ENCODE measurements at places on chromosomes 2 and 18. TPM values are rescaled to one million over a fixed set of nuclear protein-coding genes. Genes with fewer than 3 reads are reported as not detected.

DNA sequence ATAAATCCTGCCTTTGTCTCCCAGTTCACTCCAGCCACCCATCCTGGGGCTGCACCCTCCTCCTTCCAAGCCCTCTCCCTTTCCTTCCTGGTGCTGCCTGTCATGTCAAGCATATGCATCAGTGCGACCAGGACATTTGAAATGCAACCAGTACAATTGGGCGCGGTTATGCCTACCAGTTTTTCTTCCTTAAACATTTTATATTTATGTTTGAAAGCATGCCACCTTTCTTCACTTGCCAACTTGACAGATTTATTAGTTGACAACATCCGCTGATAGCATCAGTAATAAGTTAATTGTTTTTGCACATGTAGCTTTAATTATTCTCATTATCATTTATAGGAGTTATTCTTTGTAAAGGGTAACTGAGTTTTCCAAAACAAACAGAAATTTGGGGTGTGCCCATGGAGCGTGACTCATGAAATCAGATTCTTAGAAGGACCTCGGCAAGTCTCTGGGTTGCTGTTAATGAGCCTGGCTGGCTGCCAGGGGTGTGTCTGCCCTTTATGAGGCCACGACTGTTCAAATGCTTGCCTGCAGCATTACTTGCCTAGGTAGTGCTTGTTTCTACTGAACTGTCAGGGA lies 32.8 kb upstream of the IL1B start:
- DNase-seq = peak; percentile 50

GRCh38 chr2:3747032-3747654 lies 43.8 kb downstream of the DCDC2C start:
- no peak for DNase-seq

DNA sequence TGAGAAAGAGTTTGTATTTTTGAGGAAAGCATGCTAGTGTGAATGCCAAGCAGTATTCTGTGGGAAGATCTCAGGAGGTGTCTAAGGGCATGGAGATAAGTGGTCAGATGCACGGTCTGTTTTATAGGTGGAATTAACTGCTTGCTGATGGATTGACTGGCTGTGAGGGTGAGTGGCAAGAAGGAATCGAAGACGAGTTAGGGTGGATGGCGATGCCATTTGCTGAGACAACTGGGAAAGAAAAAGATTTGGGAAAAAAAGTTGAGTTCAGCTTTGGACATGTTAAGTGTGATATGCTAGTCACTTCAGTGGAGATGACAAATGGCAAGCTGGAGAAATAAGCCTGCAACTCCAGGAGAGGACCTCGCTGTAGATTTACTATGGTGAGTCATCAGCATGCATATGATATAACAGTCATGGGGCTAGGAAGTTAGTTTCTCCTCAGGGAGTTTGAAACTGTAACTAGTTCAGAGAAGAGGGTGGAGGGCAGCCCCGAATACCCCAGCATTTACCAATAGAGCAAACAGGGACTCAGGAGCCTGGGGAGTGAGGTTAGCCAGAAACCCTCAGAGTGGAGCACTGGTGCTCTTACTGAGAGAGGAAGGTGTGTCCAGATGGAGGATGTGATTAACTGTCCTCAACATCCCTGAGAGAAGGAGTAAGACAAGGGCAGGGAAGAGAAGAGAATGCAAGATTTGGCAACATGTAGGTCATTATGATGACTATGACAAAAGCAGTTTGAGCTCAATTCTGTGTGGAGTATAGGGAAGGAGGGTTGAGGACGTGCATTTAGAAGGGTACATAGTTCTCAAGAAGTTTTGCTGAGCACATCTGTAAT lies 2.0 kb upstream of the HK2 start:
- no peak for DNase-seq

- peak; percentile 33 for DNase-seq
These were observed 150.9 kb downstream of the RTP5 start for GRCh38 chr2:242020196-242021004.

- no peak for DNase-seq
These were observed 397 bp downstream of the ZCCHC2 start for GRCh38 chr18:62523255-62523588.

Gene STAMBP
- polyA plus RNA-seq = 45.7 TPM

- DNase-seq = no peak
These were observed 13.4 kb downstream of the SPTBN1 start for GRCh38 chr2:54469484-54470053.

GRCh38 chr2:100281521-100282438 lies 40.5 kb downstream of the LONRF2 start:
- DNase-seq = no peak

DNA sequence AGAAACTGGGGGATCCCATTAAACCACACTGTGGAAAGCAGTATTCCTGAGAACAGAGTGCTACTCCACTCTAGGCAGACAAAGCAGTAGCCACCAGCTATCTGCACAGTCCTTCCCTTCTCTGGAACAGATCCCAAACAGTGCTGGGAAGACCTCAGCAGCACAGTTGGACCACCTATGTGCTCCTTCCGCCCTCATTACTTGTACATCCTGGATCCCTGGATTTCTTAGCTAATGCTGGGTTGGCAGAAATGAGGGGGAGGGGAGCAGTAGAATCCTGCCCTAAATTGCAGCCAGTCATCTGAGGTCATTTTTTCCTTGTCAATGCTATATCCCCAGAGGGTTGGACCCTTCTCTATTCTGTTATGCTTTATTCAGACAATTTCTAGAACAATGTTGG lies 13.8 kb upstream of the MALT1 start:
- DNase-seq = no peak

GRCh38 chr2:120629241-120629895 lies 106.3 kb upstream of the GLI2 start:
- no peak for DNase-seq

Gene WIPF1
- polyA plus RNA-seq = 52.7 TPM

DNA sequence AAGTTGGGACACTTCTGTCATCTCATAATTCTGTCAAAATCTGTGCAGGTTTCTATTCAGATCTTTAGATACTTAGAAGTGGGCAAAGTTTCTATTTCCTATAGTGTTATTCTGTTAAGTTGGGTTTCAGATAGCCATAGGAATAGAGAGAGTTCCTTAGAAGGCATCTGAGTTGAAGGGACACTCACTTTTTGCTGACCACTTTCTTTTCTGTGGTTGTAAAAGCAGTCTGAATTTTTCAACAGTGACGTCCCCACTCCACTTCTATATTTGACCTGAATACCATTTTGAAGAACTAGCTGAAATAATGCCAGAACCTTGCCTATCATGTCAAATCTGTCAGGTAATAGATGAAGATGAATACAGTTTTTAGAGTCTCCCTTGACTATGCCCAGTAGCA lies 267.3 kb downstream of the SPAG16 start:
- DNase-seq = no peak

Gene PROKR1
- polyA plus RNA-seq = 3.0 TPM

DNA sequence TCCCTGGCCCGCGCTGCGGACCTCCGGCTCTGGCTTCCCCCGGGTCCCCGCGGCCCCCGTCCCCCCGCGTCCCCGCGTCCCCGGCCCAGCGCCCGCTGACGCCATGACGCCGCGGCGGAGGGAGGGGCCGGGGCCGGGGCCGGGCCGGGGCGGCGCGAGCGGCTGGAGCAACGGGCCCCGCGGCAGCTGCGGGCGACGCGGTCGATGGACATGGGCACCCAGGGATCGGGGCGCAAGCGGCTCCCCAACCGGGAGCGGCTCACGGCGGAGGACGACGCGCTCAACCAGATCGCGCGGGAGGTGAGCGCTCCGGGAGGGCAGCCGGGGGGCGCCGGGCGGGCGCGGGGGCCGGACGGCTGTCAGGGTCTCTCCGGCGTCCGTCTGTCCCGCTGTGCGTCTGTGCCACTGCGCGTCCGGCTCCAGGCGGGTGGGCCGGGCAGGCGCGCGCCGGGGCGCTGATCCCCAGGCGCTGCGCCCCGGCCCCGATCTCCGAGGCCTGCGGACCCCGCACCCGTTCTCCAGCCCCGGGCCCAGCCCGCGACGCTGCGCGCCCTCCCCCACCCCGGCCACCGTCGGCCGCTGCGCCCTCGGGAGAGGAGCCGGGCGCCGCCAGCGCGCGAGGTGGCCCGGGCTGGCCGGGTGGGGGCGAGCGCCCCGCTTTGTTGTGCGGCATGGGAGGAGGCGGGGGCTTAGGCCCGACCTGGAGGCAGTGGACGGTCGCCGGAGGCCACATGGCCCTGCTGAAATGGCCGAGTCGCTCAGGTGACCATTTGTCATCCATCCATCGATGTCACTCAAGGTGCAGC lies at the start of gene LRRFIP1:
TSS of gene LRRFIP1 (plus strand) at position 147 of the 806 bp plus-strand sequence. CDS start at position 205, 58 bp downstream.
- DNase-seq = peak; percentile 77

DNA sequence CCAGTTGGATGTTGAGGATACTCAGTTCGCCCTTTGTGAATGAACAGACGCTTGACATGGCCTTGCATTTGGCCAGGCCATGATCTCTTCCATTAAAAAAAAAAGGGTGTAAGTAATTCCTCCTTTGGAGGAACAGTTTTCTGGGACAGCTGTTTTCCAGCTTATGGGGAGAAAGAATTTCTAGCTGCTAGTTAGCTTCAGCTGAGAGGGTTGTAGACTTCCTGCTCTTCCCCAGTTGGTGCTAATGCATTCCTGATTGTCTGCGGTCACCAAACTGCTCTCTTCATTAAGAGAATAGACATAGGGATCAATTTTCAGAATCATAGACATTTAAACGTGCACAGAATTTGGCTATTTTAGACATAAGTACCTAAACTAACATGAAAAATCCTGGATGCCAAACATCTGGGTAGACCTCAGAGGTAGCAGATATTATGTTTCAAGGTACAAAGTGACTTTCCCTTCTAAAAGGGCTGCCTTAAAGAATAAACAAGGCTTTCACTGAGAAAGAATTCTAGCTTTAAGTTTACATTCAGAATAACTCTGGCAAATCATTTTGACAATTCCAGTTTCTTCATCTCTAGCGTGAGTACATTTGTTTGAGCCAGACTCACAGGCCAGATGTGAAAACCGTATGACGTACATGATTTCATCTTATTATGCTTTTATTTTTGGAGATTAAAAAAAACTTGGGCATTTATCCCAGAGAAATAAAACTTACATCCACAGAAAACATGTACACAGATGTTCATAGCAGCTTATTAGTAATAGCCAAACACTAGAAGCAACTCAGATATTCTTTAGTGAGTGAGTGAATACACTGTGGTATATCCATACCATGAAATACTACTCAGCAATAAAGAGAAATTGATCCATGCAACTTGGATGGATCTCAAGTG lies 71.2 kb downstream of the MAIP1 start:
- peak; percentile 98 for DNase-seq

All from muscle of leg (tissue), 16 donors.